ENCODE measurements at places on chromosomes 3 and 15. TPM values are rescaled to one million over a fixed set of nuclear protein-coding genes. Genes with fewer than 3 reads are reported as not detected.
A peak's percentile ranks its signal among the peaks of the same experiment; 100 is the strongest.

DNA sequence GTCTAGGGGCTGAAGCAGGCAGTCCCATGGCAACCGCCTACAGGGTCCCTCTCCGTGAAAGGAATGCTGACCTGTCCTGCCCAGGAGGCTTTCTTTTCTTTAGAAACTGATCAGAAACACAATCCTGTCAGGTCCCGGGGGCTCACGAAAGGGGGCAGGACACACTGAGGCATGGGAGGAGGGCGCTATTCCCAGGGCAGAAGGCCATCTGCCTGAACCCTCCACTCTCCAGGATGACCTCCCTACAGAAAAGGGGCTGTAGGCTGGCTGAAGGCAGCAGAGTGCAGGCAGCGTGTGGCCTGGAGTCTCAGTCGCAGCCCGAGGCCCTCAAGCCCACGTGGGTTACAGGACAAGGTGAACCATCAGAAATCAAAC, 18.4 kb upstream of the LRRK1 start:
- DNase-seq: no peak

GRCh38 chr3:42210726-42211125, 55.3 kb downstream of the CCK start:
- DNase-seq: no peak

- no peak for DNase-seq
Measured at GRCh38 chr15:55816017-55816416, 73.1 kb upstream of the PRTG start.

GRCh38 chr3:197178998-197179397, 119.4 kb downstream of the DLG1 start:
- DNase-seq: no peak

DNA sequence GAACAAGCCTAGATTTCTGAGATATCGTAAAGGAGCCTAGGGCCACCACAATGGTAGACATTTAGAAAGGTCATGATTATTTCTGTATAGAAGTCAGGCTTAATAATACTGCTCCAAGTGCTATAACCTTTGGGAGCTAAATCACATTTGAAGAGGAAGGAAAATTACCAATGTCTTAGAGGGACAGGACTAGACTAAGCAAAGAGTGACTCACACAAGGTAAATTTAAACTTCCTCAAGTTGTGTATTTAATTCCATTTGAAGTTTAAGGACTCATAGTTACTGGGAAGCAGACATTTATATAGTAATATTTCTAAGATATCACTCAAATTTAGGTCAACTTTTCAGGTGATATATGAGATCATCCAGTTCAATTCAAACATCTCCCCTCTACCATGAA, 227.6 kb upstream of the MME start:
- no peak for DNase-seq

- no peak for DNase-seq
Measured at GRCh38 chr15:46879032-46879770, 838.1 kb upstream of the SEMA6D start.

DNA sequence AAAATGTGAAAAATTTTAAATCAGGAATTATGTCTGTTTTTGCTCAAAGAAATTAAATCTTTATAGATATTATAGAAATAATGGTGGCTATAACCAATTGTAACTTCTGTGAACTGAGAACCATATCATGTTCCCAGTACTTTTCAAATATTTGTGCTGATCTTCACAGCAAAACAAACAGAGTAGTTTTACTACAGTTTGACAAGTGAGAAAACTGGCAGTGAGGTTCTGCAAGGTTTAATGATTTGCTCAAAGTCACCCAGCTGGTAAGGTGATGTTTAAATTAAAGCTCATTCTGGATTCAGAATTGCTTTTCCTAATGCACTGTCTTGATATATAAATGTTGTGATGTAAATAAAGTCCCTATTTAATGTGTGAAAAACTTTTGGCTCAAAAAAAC, 22.0 kb upstream of the SPTSSB start:
- no peak for DNase-seq

- peak; percentile 29 for DNase-seq
Measured at GRCh38 chr3:23810343-23811184, 4.8 kb downstream of the UBE2E1 start.

- no peak for DNase-seq
Measured at GRCh38 chr3:187107989-187108388, 31.3 kb downstream of the RPL39L start.

DNA sequence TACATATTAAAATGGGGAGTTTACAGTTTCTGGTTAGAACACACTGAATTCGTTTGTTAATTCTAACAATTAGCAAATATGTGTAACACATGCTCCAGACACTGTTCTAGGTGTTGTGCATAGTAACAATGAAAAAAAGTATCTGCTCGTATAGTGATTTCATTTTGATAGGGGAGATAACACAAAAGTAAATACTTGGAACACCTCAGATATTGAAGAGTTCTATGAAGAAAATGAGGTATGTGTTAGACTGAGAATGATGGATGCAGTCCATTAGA, 6.8 kb upstream of the TMF1 start:
- DNase-seq: no peak

- no peak for DNase-seq
Measured at GRCh38 chr3:149609595-149609994, 48.2 kb downstream of the WWTR1 start.

- peak; percentile 90 for DNase-seq
Measured at GRCh38 chr15:34588046-34588674, 4.7 kb upstream of the GOLGA8B start.

GRCh38 chr15:40306371-40306770, 1.4 kb downstream of the PLCB2 start:
- no peak for DNase-seq

DNA sequence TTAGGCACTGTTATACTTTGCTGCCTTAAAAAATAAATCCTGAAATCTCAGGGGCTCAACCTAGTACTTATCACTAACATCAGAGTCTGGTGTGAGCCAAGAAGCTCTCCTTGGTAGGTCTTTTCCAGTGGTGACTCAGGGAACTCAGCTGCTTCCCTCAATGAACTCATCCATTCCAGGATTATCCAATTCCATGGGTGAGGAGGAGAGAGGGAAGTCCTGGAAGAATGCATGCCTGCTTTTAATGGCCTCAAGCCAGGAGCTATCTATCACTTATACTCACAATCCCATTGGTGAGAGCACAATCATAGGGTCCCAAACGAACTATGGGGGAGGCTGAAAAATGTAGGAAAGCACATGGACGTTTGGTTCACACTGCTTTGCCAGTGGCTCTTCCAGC, 113.6 kb downstream of the POLR2M start:
- peak; percentile 10 for DNase-seq

DNA sequence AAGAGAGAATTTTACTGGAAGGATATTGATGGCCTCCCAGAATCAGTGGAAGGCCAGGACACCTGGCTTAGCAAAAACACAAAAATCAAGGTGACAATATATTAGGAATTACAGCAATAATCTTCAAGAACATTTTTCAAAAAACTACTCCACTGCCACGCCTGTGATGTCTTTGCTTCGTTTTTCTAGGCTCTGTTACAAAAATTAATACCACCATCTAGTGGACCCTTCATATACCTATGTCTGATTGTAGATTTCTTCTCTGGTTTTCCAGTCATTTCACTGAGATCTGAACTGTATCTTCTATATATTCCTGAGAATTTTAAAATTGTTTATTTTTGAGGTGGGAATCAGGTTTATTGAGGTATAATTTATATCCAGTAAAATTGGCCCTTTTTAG, 5.6 kb upstream of the SLC33A1 start:
- DNase-seq: peak; percentile 40

GRCh38 chr15:86183596-86184491, 104.2 kb downstream of the AGBL1 start:
- peak; percentile 9 for DNase-seq

GRCh38 chr3:106018102-106018501, 149.3 kb upstream of the CBLB start:
- no peak for DNase-seq

DNA sequence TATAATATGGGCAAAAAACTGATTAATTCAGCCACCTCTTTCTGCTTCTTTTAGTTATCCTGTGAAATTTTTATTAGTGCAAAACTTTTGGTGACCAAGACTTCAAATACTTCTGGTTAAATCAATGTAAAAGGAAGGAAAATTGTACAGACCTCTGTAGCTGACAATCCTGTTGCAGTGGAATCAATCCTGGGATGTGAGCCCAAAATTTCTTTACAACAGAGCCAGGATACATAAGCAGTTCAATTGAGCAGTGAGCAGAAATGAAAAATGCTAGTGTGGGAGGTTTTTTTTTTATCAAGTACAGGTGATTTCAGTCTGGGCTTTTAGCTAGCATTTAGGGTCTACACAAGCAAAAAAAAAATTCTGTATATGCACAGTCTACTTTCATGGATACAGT, 398.0 kb downstream of the OTOL1 start:
- no peak for DNase-seq

GRCh38 chr3:138046085-138046484, 36.1 kb downstream of the CLDN18 start:
- DNase-seq: no peak

GRCh38 chr3:14522768-14523167, 17.4 kb downstream of the GRIP2 start:
- no peak for DNase-seq

DNA sequence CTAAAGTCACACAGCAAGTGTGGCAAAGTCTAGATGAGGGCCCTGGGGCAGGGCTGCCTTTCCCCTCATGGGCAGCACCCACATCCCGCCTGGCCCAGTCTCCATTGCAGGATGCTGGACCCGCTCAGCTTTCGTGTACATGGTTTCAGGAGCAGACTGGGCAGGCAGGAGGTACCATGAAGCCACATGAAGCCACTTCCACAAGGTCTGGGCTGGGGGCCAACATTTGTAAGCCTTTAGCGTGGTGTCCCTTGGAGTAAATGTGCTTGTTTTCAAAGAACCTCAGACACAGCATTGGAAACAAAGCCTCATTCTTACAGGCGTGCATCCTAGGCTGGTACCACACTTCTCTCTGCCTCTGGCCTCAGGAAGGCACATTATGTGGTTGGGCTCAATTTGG, 34.5 kb downstream of the UMPS start:
- DNase-seq: peak; percentile 63

The CHL1 gene
- 0.10 TPM for total RNA-seq

The LDHAL6B gene
- not detected for total RNA-seq

The LYSMD2 gene
- total RNA-seq: 16.7 TPM

The IL16 gene
- total RNA-seq: 0.96 TPM

The PAQR5 gene
- 3.3 TPM for total RNA-seq

The HHATL gene
- not detected for total RNA-seq

The TMIE gene
- 0.10 TPM for total RNA-seq

The CD200R1 gene
- 0.48 TPM for total RNA-seq

The ATP2B2 gene
- 0.72 TPM for total RNA-seq

The BSN gene
- 0.10 TPM for total RNA-seq

The FAM107A gene
- not detected for total RNA-seq

The MASP1 gene
- not detected for total RNA-seq

The ATP13A5 gene
- not detected for total RNA-seq

Data from RPMI7951 (cell line).